ENCODE measurements at places on chromosomes 2 and 18. TPM values are rescaled to one million over a fixed set of nuclear protein-coding genes. Genes with fewer than 3 reads are reported as not detected.

The NEURL3 gene
- 0.94 TPM for total RNA-seq

The EIF5B gene
- total RNA-seq: 38.4 TPM

The TCF23 gene
- total RNA-seq: 3.7 TPM

The SPP2 gene
- total RNA-seq: not detected

The MPP4 gene
- 3.1 TPM for total RNA-seq

The CGREF1 gene
- total RNA-seq: 0.49 TPM

The DYSF gene
- 165 TPM for total RNA-seq

The NT5DC4 gene
- 2.2 TPM for total RNA-seq

The ST6GAL2 gene
- 0.13 TPM for total RNA-seq

The GPR39 gene
- total RNA-seq: not detected

The CNTNAP5 gene
- total RNA-seq: not detected

The ARHGAP15 gene
- 219 TPM for total RNA-seq

The SERPINB10 gene
- 1.7 TPM for total RNA-seq

The SLC16A14 gene
- total RNA-seq: 9.0 TPM

The CWC22 gene
- total RNA-seq: 19.8 TPM

The ADAM23 gene
- total RNA-seq: 0.97 TPM

The REG3A gene
- total RNA-seq: 6.0 TPM

The KLHL29 gene
- 30.5 TPM for total RNA-seq

The IMP4 gene
- 50.3 TPM for total RNA-seq

The PRKAG3 gene
- not detected for total RNA-seq

The TUBA4B gene
- not detected for total RNA-seq

The ZAP70 gene
- 87.7 TPM for total RNA-seq

The POTEJ gene
- total RNA-seq: not detected

The ANKRD23 gene
- total RNA-seq: 5.5 TPM

The CXCR1 gene
- total RNA-seq: 19.4 TPM

Measured in spleen (tissue), 13 donors.